ENCODE measurements at places on chromosomes 16 and 17.

GRCh38 chr16:14140923-14141322, 69.8 kb downstream of the MRTFB start:
- no peak for DNase-seq

- DNase-seq = no peak
Measured at GRCh38 chr16:25097276-25097975, 14.1 kb upstream of the LCMT1 start.

DNA sequence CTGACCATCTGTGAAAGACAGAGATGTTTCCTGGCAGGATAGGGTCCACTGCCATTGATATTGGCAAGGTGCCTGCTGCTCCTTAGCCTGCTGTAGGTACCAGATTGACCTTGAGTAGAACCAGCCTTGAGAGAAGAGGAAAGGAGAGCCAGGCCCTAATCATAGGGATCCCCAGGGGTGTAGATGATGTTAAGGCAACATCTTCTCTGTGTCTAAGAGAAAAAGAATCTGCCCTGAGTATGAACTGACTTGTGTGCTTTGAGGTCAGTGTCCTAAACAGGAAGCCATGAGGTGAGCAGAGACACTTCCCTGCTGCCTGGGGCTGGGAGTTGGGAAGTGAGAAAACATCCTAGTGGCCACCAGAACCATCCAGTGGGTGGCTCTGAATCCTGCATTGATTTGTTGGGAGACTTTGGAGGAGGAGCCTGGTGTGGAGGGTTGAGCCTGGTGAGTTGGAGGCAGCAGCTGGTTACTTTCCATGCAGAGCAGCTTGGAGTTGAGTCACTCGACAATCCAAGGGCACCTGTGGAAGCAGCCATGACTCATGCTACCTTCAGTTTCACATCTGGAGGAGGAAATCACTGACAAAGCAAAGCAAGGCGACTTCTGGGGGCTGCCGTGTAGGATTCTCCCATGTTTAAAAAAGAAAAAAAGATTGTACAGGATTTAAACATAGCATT, 47.8 kb downstream of the BMERB1 start:
- DNase-seq = no peak

- DNase-seq = no peak
Measured at GRCh38 chr17:44191941-44192496, 5.2 kb downstream of the TMUB2 start.

DNA sequence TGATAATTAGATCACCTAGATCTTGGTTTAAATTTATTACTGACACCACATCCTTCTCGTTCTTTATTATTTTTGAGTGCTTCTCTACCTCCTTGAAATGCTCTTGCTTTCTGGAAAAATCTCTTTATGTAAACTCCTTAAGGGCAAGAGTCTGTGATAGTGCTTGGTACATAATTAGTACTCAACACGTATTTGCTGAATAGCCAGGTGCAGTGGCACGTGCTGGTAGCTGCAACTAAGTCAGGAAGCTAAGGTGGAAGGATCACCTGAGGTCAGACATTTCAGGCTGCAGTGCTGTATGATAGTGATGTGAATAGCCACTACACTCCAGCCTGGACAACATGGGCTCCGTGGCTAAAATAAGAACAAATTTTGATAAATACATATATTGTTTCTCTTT, 63.0 kb downstream of the PPM1E start:
- no peak for DNase-seq

GRCh38 chr17:58411408-58411894, 5.9 kb downstream of the RNF43 start:
- DNase-seq = no peak

- no peak for DNase-seq
Measured at GRCh38 chr17:74599448-74599939, 7.4 kb upstream of the CD300LD start.

DNA sequence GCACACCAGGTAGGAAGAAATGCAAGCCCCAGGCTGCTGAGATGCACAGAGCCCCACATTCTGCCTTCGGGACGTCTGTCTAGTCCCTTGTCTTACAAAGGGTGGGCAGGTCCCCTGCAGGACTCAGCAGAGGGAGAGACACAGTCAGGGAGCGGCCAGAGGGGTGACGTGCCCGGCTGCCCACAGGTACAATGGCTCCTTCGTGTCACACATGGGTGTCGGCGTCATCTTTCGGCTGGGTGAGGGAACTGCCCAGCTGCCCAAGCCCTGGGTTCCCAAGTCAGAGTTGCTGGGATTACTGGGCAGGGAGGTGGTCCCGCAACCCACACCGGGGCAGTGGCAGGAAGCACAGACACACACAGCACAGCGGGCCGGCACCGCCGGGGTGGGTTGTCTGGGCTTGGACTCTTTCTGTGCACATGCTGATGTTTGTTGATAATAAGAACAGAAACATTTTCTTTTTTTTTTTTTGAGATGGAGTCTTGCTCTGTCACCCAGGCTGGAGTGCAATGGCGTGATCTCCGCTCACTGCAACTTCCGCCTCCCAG, 80.6 kb downstream of the JPH3 start:
- no peak for DNase-seq

- no peak for DNase-seq
Measured at GRCh38 chr16:27311448-27311830, 2.3 kb upstream of the IL4R start.

DNA sequence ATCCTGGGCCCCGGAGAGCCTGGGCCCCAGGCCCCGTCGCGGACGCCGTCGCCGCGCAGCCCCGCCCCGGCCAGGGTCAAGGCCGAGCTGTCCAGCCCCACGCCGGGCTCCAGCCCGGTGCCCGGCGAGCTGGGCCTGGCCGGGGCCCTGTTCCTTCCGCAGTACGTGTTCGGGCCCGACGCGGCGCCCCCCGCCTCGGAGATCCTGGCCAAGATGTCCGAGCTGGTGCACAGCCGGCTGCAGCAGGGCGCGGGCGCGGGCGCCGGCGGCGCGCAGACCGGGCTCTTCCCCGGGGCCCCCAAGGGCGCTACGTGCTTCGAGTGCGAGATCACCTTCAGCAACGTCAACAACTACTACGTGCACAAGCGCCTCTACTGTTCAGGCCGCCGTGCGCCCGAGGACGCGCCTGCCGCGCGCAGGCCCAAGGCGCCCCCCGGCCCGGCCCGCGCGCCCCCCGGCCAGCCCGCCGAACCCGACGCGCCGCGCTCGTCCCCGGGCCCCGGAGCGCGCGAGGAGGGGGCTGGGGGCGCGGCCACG, 36.8 kb upstream of the ZC3H18 start:
- DNase-seq = no peak

- no peak for DNase-seq
Measured at GRCh38 chr16:48206594-48207242, 37.4 kb upstream of the LONP2 start.

DNA sequence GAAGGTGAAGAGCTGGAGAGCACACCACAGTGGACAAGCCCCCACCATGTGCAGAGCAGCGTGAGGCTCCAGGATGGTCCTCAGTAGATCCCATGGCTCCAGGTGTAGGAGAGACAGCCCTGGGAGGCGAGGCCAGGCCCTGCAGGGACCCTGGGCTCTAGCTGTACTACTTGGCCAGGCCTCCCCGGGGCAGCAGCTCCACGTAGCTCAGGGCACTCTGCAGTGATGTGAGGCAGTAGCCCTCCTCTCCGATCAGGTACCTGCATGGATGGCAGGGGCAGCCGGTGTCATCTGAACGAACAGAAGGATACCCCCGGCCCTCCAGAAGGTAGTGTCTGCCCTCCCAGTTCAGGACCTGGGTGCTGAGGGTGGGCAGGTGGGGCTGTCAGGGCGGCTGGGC, 6.2 kb upstream of the SPATA2L start:
- DNase-seq = no peak

DNA sequence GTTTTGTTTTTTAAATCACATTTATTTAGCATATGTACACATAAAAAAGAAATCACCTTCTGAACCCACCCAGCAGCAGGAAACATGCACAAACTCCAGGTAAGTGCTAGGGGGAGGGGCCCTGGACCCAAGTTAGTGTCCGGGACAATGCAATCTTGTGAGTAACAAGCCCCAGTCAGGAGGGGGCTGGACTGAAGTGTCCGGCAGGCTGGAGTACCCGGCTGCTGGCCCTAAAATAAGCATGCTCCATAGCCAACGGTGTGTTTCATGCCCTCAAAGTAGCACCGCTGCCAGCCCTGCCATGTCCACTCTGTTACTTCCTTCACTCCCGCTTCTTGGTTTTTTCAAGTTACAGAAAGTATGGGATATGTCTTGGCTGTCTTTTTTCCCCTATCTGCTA, 102.1 kb downstream of the SPAG9 start:
- no peak for DNase-seq

- no peak for DNase-seq
Measured at GRCh38 chr17:80868022-80868609, 123.5 kb upstream of the CHMP6 start.

DNA sequence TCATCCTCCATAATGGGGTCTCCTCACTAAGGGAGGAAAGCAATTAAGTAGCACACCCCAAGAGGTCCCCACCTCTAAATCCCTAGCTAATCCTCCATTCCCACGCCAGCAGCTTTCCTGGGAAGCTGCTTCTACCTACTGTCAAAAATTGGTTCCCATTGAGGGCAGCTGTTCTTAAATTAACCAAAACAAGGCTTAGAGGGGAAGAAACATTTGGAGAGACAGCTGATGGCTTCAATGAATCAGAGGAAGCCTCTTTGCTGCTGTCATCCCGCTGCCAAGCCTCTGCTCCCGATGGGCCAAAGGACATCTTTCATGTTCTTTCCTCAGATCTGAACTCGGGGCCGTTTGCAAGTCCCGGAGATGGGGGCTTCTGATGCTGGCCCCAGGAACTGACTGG, 26.6 kb downstream of the AIPL1 start:
- DNase-seq = no peak

GRCh38 chr16:29926711-29927052, 656 bp upstream of the KCTD13 start:
- no peak for DNase-seq

- DNase-seq = no peak
Measured at GRCh38 chr16:78735337-78735736, 635.9 kb downstream of the WWOX start.

Measured in activated T-helper 9 cell treated with anti-CD3 and anti-CD28 coated beads, Interleukin-2, amount 50 U/mL, for 16 hours (primary cell).